Uterus (tissue), 4 donors: ENCODE measurements at places on chromosomes 5 and 9. TPM values are rescaled to one million over a fixed set of nuclear protein-coding genes. Genes with fewer than 3 reads are reported as not detected.

CMBL gene
- total RNA-seq, result 1.5 TPM

DNA sequence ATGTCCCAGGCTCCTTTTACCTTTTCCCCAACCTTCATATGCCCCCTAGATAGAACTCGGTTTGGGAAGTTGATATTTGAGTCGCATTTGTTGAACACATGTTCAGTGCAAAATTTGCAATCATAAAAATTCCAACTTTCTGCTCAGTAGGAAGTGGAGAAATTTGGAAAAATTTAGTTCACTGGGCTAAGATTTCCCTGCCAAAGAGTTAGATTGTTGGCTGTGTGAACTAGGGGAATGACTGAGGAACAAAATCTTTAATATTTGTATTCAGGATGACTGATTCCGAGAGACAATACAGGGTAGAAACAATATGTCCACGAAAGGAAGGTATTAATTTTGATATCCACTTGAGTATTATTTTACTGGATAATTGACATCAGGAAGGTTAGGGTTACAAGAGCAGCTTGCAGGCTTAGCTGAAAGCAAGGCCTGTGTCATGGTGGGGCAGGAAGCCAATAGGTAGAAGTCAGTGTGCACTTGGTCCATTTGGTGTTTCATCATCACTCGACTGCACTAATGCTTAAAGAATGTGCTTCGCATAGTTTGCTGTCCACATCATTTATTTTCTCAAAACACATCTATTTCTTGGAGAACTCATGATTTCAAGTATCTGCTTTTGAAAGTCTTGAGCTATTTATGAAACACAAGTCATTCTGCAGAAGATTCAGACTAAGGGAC, 59.4 kb upstream of the GNA14 start:
- H3K27ac ChIP-seq, result peak overlapping the region; percentile 81
- no peak overlapping the region for H3K4me3 ChIP-seq
- peak; percentile 81 for DNase-seq

GPR151 gene
- total RNA-seq, result not detected

DNA sequence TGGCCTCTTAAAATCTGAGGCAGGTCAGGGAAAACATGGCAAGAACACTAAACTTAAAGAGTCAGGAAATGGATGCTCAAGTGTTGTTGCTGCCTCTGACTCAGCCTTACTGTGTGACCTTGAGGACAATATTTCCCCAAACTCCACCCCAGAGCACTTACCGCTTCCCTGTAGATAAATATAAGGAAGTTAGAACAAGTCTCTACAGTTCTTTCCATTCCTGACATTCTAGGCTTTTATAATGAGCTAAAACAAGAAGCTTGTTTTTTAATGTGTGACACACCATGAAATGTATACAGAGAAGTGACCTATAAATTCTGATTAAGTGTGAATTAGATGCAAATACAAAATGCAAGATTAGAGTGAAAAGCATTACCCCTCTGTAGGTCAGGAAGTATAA, 129.3 kb downstream of the GRIA1 start:
- H3K27me3 ChIP-seq, result no peaks in the 10 kb centered on the region
- DNase-seq, result no peak

- H3K27ac ChIP-seq, result no peak overlapping the region
- H3K4me1 ChIP-seq, result no peaks in the 10 kb centered on the region
- no peaks in the 10 kb centered on the region for H3K27me3 ChIP-seq
- no peak overlapping the region for H3K4me3 ChIP-seq
- DNase-seq, result no peak
Observed at GRCh38 chr9:37215830-37216229, 95.5 kb downstream of the ZCCHC7 start.

DNA sequence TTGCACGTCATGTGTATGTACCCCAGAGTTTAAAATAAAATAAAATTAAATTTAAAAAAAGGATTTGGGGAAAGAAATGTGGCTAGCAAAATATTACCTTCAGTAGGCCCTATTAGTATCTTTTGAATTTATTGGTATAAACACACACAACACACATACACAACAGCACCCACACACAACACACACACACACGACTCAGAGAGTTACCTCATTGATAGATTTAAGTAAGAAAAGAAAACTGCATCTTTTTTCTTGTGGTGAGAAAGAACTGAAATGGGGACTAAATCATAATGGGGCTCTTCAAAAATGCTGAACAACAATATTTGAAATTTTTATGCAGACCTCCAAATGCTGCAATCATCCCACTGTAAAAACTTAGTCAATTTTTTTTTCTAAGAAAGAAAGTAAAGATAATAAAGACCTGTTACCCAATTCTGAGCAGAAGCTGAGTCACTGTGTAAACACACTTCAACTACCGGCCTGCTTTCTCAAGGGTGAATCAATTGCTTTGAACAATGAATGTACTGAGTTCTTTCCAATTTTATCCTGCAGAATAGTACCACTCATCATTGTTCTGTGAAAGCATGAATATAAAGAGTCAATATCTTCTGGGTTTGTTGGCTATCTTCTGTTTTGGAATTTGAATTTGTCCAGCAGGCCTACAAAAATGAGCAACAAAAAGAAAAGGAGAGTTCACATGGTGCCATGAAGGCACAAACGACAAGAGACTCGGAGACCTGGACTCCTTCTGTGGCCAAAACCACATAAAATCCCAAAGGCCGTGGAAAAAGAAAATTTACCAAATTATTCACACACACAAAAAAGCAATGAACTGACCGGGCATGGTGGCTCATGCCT, 57.9 kb upstream of the CCNG1 start:
- no peaks in the 10 kb centered on the region for H3K27me3 ChIP-seq
- DNase-seq, result no peak
- no peaks in the 10 kb centered on the region for H3K4me1 ChIP-seq
- H3K4me3 ChIP-seq, result no peak overlapping the region
- H3K27ac ChIP-seq, result no peak overlapping the region

SNX18 gene
- 54.5 TPM for total RNA-seq
